ENCODE measurements at places on chromosomes 12 and 14. TPM values are rescaled to one million over a fixed set of nuclear protein-coding genes. Genes with fewer than 3 reads are reported as not detected.

- DNase-seq = no peak
Observed at GRCh38 chr12:67804168-67804567, 155.6 kb downstream of the DYRK2 start.

DNA sequence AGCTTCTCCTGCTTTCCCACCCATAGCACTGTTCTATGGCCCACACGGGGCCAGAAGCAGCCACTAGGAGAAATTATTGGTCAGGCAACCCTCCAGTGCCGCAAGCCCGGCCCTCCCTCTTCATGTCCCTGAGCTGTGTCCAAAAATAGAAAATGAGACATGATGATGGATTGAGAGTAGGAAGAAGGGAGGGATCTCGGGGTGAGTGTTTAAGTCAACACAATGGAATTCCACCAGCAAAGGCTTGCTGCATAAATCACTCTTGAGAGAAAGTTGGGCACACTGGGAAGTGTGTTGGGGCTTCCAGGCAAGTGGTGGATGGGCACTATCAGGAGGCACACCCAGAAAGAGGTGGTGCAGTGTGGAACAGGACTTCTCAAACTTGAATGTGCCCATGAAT lies 94.2 kb downstream of the LLPH start:
- DNase-seq = peak; percentile 15

DNA sequence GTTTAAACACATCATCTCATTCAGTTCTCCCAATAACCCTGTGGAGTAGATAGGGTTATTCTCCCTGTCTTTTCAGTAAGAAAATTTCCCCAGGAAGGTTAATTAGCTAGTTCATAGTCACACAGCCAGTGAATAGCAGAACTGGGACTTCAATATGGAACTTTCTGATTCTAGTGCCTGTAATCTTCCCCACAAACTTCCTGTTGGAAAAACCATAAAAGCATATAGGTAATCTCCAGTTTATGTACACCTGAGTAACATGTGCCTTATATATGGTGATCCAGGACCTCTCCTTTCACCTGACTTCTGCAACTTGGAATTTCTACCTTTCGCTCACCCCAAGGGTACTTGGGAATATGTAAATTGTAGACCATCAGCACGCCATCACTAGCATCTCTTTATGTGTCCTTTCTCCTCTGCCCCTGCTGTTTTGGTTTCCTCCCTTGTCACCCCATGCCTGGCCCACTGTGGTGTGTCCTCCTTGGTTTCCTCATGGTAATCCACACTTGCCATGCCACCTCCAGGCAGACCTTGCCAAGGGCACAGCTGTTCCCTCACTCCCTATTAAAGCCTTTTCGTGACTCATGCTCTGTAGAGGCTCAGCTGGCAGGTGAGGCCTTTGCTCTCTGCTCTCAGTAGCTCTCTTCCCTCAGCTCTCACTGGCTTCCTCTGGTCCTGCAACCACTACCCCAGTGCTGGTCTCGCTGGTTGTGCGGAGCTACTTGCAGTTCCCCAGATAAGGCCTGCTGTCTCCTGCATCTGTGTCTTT lies 16.7 kb downstream of the TBC1D30 start:
- DNase-seq = no peak

DNA sequence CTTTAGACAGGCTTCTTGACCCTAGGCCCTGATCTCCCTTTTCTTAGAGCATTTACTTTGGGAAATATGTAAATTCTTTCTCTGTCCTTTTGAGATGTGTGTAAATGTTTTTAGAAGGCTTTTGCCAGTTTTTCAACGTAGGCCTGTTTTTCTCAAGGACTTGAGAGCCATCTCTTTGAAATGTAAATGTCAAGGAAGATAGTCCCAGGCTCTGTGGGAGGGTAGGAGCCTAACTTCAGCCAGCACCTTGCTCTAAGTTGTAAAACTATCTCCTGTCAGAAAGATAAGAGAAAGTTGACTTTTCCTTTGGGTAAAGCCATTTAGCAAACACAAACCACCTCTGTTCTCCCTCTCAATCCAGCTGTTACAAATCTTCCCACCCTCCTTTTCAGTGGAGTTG lies 219.8 kb downstream of the RPS29 start:
- DNase-seq = no peak

- peak; percentile 38 for DNase-seq
Observed at GRCh38 chr12:111298582-111299436, 70.1 kb downstream of the PHETA1 start.

DNA sequence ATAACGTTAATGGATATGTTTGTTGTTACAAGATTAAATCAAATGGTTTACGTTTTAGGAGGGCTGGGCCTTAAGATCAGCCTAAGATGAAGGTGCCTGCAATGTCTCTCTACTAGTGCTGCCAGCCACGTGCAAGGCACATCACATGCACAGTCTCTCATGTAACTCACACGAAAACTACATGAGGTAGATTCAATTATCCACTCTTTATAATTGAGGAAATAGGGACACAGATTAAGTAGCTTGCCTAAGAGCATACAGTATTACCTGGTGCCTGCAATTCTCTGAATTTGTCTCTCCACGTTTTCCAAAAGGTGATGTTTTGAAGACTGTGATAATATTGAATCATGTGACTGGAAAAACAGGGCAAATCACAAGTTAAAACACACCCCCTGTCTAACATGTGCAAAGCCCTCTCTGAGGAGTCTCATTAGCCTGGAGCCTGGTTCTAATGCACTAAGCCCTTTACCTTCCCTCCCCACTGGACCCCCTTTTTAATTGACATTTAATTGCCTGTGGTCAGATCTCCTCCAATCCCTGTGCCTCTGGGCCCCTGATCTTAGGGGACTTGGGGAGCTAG lies 14.6 kb upstream of the ATP2A2 start:
- DNase-seq = no peak

GRCh38 chr12:82688596-82688995 lies 1.9 kb downstream of the TMTC2 start:
- DNase-seq = no peak

The SRRM4 gene
- polyA plus RNA-seq = 0.03 TPM

DNA sequence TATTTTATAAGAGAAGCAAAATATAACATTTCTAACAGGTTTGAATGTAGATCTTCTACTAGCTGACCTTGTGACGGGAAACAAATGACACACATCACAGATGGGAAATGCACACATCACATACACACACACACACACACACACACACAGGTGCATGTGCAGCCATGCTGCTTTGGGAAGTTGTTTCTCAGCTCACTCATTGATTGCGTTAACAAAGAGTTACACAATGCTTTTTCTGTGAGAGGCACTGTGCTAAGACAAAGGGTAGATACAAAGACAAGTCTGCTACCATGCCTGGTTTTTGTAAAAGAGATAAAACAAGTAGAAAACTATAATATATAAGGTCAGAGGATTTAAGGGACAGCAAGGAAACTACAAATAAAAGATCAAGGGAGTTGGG lies 1.3 kb upstream of the NR1H4 start:
- no peak for DNase-seq

- no peak for DNase-seq
Observed at GRCh38 chr12:44101475-44101874, 265.6 kb downstream of the TMEM117 start.

DNA sequence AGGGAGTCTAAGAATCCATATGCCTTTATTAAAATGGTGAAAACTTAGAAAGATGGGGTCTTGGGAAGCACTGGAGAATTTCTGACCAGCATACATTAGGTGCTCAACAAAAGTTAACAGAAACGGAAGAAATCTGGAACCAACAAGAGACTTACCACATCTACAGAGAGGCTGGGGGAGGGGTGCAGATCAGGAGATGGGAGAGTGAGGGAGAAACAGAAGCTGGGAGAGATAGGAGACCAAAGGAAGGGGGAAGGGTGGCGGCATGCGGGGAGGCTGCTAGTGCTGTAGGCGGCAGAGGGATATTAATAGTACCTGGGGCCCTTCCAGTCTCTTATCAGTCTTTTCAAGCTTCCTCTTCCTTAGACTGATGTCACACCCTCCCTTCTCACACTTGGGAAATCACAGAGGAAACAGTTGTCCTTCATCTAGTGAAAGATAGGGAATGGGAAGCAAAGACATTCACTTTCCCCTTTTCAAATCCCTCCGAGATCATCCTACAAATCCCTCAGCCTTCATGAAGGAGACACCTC lies 18.1 kb downstream of the ZBTB39 start:
- no peak for DNase-seq

The SMIM41 gene
- 0.73 TPM for polyA plus RNA-seq

GRCh38 chr12:72030277-72030676 lies 91.6 kb downstream of the TPH2 start:
- DNase-seq = no peak

The TMEM121 gene
- polyA plus RNA-seq = 6.0 TPM

- no peak for DNase-seq
Observed at GRCh38 chr12:84910549-84911241, 1.9 kb downstream of the SLC6A15 start.

DNA sequence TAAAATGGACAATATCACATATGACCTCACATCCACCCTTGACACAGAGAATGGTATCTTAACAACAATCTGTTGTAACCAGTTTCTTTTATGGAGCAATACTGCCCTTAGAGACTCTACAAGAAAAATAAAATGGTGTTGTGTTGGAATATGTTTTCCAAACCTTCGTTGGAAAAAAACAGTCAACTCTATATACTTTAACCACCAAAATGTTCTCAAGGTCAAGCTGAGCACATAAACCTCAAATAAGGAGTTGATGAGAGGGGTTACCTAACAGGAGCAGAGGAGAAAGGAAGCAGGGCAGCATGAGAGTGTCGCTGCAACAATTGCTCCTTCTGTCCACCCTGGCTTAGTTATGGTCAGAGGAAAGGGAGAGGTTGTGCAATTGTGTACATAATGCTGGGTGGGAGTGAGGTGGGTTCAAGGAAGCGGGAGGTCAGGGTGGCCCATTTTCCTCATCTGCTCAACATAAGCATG lies 179.2 kb upstream of the BMP4 start:
- no peak for DNase-seq

- no peak for DNase-seq
Observed at GRCh38 chr14:51369814-51370213, 129.8 kb downstream of the TMX1 start.

- DNase-seq = no peak
Observed at GRCh38 chr12:119044094-119044493, 62.8 kb downstream of the SRRM4 start.

DNA sequence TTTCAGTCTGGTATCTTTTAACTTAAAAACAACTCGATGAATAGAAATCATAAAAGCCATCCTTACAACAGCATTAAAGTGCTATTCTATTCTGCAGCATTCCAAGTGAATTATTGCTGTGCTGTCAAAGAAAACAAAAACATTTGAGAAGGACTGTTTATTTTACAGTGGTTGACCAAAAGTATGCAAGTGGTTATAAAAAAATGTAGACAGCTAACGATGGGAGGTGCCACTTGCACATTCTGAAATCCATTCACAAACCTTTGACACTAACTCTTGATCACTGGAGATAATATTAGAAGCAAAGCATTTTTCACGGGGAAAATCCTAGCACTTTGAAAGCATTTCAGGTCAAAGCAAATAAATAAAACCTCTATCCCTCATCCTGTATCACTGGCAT lies 55.6 kb downstream of the HMGA2 start:
- no peak for DNase-seq

DNA sequence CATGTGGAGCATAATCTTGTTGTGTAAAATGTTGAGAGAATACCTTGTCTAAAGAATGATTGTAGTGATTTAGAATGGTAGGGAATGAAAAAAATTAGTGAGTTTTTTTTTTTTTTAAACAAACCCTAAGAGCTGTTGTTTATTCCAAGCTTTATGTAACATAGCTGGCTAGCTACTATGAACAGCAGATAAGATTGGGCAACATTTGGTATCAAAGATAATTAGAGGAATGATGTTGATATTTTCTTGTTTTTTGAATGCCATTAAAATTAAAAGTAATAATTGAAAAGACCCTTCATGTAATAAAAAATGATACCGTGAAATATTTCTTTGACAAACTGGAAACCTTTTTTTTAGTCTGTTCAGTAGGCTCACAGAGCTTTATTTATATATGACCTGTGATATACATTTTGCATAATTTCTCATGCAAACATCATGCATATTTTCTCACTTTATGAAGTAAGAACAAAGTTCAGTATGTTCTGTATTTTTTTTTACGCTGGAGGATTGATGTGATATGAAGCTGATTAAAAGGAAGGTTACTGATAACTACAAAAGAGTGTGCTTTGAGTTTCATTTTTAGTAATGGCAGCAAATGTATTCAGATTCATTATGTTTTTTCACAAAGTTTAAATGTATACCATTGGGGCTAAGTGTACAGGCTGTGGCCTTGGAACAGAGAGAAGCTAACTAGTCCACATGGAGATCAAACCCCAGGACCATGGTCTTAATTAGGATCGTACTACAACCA lies 8.1 kb downstream of the CPSF6 start:
- DNase-seq = no peak

The MAP4K5 gene
- polyA plus RNA-seq = 61.2 TPM

- no peak for DNase-seq
Observed at GRCh38 chr14:87995500-87996290, 2.7 kb upstream of the GALC start.

GRCh38 chr12:93578221-93578620 lies 5.7 kb downstream of the SOCS2 start:
- no peak for DNase-seq

The GNB3 gene
- polyA plus RNA-seq = 5.9 TPM

- DNase-seq = no peak
Observed at GRCh38 chr12:43662736-43663135, 95.9 kb downstream of the PUS7L start.

- no peak for DNase-seq
Observed at GRCh38 chr12:124493809-124494750, 73.3 kb downstream of the NCOR2 start.

The TMCC3 gene
- polyA plus RNA-seq = 41.5 TPM

The AP1G2 gene
- polyA plus RNA-seq = 66.5 TPM

The NFE2 gene
- 3.7 TPM for polyA plus RNA-seq

DNA sequence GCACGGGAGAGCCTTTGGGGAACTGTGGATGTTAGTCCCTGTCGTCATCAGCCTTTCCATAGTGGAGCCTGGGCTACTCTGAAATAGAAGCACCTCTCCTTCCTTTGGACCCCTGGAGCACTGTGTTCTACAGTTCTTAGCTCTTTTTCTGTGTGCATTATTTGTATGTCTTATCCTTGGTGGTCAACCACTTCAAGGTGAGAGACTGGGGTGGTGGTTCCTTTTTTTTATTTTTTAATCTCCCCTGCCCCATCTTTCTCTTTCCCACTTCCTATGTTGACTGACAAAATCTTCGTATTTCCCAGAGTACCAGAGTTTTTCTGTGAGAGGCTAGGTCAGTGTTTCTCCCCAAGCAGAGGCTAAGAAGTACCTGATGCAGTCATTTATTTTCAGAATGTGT lies 111.7 kb downstream of the CRADD start:
- no peak for DNase-seq

- DNase-seq = no peak
Observed at GRCh38 chr14:104284636-104285507, 146.5 kb downstream of the KIF26A start.

The FOXM1 gene
- 35.1 TPM for polyA plus RNA-seq

- DNase-seq = no peak
Observed at GRCh38 chr14:27389402-27389801, 791.6 kb upstream of the NOVA1 start.

The RNU7-1 gene
- not detected for polyA plus RNA-seq

GRCh38 chr12:131372171-131372475 lies 338.8 kb upstream of the SFSWAP start:
- DNase-seq = no peak

GRCh38 chr12:8970432-8970831 lies 18.9 kb upstream of the KLRG1 start:
- DNase-seq = no peak

All from renal cortex interstitium (tissue), 15 donors.